ENCODE measurements at places on chromosomes 7 and 10.
A peak's percentile ranks its signal among the peaks of the same experiment; 100 is the strongest.

GRCh38 chr10:61262486-61263261 is 190.5 kb downstream of the TMEM26 start:
- DNase-seq, result no peak

DNA sequence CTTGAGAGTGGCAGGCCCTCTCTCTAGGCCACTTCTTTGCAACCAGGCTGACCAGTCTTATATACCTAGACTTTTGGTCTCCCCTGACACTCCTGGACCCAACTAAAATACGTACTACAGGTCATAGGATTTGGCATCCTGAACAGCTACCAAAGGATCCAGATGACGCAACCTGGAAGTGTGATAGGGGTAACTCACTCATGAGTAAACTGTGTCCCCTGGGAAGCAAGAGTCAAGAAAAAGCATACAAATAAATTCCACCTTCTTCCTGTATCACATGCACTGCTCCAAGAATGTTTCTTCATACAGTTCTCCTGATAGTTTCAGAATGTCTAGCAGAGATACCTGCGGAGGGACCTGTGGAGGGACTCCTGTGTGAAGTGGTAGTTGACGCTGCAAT is 172.3 kb downstream of the MDFIC start:
- DNase-seq, result no peak

- no peak for DNase-seq
These were observed 361.1 kb downstream of the GLRX3 start for GRCh38 chr10:130497056-130498010.

GRCh38 chr7:131969560-131969959 is 413.1 kb upstream of the PODXL start:
- no peak for DNase-seq

GRCh38 chr10:48335788-48336187 is 29.3 kb downstream of the MAPK8 start:
- DNase-seq, result no peak

DNA sequence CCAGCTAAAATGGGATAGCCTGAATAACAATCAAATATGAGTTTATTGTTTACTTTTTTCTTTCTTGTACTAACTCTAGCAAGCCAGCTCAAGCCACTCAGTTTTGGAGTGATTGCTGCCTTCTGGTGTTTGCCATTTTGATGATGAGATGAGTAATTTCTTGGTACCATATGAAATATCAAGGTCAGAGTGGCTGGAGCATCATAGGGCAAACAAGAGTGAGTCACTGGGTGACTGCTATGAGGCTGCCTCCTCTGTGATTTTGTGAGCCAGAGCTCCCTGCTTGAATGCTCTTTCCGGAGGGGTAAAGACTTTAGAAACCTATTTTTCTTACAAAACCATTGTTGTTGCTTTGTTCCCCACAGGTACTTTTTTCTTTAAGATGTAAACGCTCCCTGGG is 295.6 kb downstream of the PRKG1 start:
- no peak for DNase-seq

DNA sequence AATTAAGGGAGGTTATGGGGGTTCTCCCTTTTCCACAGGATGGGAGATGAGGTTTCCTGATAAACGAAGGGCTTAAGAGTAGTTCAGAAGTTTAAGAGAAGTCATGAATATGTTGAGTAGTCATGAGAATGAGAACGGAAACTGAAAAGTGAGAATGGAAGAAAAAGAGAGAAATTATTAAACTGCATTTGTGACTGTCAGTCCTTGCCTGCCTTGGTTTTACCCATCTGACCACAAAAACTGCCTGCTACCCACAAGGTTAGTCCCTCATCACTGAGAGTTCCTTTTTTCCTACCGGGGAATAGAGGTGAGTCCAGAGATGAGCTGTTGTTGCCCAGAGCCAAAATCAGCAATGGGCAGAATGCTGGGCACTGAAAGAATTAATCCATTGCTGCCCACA is 174.1 kb upstream of the BET1 start:
- no peak for DNase-seq

DNA sequence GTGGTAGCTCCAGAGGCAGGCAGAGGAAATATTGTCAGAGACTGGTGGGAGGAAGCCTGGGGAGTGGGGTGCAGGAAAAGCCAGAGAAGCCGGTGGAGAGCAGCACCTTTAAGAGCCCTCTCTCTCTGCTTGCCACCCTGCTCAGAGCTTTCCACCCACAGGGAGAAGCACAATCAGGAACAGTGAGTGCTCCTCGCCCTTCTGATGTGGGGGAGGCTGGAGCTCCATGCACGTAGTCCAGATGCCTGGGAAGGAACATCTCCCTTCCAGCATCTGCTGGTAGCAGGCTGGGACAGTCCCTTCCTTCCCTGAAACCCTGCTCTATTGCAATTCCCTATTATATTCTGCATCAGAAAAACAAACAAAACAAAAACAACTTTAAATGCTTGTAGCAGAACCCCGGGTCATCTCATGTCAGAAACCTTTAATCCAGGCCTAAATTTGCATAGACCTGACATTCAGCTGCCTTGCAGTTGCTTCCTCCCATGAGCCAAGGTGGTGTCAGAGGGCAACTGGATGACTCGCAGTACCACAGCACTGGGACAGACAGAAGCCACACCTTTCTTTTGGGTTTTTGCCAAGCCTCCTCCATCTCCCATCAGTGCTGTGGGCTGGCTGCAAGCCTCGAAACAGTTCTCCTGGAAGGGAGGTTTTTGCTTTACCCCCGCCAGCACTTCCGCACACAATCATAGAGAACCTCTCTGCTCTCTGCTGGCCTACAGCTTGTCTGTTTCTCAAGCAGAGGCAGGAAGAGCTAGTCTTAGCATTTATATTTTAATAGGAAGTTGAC is 13.1 kb downstream of the AVPI1 start:
- no peak for DNase-seq

- no peak for DNase-seq
These were observed 6.1 kb upstream of the GSDME start for GRCh38 chr7:24763303-24763901.

DNA sequence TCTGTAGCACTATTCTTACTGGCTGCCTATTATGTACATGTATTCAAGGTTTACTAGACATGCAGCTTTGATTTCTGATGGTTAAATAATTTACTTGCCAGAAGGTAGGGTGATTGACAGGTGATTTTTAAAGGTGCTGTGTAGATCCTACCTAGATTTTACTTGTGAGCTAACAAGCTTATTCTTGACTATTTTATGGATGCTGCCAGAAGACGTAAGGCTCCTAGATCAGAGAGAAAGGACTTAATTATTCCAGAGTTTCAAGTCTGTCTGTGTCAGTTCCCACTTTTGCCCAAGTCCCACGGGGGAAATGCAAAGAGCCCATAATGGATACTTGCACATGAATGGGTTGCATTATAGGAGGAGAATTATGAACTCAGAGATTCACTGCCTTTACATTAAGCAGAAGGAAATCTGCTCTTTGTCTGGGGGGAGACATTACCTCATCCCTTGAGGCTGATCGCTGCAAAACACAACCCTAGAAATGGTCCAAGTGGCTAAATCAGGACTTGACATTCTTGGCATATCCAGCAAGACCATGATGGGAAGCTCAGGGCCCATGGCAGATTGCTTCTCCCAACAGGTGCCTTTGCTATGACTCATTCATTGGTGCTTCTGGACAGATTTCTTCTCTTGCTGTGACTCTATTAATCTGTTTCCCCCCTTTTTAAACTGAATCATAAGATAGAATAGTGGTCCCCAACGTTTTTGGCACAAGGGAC is 32.1 kb downstream of the GPR158 start:
- no peak for DNase-seq

- no peak for DNase-seq
These were observed 3.7 kb downstream of the GPR26 start for GRCh38 chr10:123669886-123670285.

- no peak for DNase-seq
These were observed 230.9 kb upstream of the AGK start for GRCh38 chr7:141320287-141320686.

GRCh38 chr10:3563298-3563697 is 221.7 kb downstream of the KLF6 start:
- no peak for DNase-seq

DNA sequence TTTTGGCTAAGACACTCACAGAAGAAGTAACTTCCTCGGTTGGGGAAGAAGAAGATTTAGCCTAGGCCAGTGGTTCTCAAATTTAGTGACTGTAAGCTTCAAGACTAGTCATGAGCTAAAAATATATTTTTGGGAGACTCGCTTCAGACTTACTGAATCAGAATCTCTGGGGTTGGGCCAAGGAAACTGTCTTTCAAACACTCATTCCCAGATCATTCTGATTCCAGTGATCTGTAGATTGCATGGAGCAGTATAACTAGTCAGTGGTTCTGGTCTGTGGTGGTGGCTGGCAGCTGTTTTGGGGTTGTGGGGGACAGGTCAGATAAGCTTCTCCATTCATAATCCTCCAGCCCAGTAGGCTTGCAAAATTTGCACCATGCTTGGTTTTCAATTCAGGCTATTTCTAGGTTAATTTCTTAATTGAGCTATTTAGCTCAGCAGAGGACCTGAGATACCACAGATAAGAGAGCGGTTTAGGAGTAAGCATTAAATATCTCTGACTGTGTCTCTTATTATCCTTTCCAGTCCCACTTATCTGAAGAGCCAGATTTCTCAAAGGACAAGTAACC is 3.8 kb upstream of the KAT6B start:
- DNase-seq, result no peak

DNA sequence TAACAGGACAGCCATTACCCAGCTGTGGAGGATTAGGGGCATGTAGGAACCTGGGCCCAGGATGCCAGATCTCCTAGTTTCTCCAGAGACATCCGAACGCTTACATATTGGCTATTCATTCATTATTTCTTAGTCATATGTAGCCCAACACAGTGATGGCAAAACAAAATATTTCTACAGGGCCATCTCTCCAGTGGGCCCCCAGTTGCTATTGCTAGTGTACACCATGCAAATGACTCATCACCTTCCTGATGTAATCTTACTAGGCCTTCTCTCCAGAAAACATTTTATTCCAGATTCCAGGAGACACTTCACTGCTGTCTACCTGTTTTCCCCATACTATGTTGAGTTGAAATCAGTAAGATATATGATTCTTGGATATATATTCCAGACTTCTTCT is 201.7 kb downstream of the PLXDC2 start:
- no peak for DNase-seq

- no peak for DNase-seq
These were observed 102.1 kb downstream of the ZRANB1 start for GRCh38 chr10:125043841-125044658.

- DNase-seq, result no peak
These were observed 87.6 kb downstream of the NT5C2 start for GRCh38 chr10:103105462-103105861.

GRCh38 chr7:46633630-46634240 is 712.7 kb upstream of the IGFBP3 start:
- DNase-seq, result no peak

DNA sequence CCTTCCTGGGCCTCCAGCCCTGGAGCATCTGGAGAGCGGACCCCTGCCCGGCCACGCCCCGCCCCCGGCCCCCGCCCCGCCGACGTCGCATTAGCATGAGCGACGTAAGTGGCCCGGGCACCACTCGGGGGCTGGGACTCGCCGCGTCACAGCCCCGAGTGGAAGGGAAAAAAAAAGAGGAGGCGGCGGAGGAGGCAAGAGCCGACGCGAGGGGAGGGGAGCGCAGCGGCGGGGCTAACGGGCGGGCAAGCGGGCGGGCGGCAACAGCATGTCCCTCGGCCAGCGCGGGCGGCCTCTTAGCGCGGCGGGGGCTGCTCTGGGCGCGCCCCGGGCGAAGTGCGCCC is at the start of gene SLC18A3:
Gene SLC18A3, plus strand, starts transcription at position 197 of the 344 bp plus-strand sequence. CDS start 431 bp downstream, outside the sequence.
- peak; percentile 63 for DNase-seq

- peak; percentile 6 for DNase-seq
These were observed 5.8 kb downstream of the IDE start for GRCh38 chr10:92567952-92568600.

DNA sequence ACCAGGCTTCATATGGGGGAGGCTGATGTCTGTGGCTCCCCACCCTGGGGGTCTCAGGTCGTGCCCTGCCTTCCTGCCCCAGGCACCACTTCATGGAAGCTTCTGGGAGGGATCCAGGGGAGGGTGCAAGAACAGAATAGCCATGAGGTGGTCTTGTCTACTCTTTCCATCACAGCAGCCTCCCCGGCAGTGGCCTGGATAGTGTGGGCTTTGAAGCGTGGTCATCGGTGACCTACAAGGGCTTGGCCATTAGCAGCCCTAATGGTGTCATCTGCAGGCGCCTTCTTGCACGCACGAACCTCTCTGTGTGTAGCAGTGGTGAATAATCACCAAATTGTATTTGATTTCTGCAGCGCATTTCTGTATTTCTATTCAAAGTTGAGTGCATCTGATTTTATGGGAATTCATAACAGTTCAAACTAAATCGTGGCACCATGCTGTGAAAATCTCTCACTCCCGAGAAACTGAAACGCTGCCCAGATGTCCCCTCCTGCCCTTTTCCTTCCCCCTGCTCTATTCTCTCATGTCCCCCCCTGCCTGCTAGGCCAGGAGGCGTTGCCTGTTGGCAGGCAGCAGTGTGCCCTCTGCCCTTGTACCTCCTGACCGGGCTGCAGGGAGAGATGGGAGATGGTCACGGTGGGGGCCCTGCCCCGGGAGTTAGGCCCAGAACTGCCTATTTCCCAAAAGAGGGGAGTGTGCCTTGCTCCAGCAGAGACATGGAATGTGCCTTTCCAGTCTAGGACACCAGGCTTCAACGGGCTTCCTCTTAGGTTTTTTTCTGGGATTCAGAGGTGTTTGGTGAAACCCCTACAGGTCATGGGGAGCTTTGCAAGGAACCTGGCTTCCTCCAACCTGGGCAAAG is 34.8 kb downstream of the CDH23 start:
- DNase-seq, result peak; percentile 42

DNA sequence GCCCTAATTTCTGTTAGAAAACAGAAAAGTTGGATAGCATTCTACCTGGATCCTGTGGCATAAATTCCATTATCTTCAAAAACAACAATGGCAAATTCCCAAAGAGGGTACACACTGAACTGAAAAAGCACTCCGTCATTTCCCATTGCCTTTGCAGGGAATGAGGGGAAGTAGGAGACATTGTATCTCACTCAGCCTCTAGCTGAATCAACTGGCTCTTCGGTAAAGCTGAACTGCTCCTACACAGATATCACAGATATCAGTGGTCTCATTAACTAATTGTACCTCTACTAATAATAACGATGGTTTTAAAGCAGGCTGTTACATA is 64.2 kb upstream of the PRKAR2B start:
- no peak for DNase-seq

DNA sequence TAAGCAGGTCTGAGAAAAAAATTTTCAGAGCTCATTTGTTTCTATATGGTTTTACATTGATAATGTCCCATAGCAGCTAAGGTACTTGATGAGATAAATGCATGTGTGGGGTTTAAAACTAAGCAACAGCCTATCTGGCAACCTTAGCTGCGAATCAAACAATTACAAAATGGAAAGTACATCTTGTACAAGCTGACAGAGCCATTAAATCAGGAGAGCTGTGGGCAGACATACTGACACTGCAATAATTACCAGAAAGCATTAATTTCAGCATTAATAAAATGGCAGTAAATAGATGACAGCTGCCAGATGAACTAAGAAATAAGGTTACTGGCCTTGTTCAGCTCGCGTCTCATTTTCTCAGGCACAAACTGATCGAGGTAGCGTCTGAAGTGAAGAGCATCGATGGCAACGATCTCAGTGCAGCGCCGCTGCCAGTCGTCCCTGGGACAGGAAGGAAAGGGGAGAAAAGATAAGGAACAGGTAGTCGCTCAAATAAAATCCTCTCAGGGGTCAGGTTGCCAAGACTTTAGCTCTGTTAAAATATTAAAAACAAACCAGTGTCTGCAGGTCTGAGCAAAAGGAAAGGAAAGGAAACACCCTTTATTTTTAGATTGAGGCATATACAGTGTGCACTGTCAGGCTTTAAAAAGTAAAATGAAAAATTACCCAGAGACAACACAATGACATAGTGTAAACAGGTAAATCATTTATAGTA is 79.7 kb upstream of the OGDHL start:
- DNase-seq, result no peak

Data from neural progenitor cell (in vitro differentiated cells).